H9 (cell line): ENCODE measurements at places on chromosomes 1 and 21. TPM values are rescaled to one million over a fixed set of nuclear protein-coding genes. Genes with fewer than 3 reads are reported as not detected.
A peak's percentile ranks its signal among the peaks of the same experiment; 100 is the strongest.

DNA sequence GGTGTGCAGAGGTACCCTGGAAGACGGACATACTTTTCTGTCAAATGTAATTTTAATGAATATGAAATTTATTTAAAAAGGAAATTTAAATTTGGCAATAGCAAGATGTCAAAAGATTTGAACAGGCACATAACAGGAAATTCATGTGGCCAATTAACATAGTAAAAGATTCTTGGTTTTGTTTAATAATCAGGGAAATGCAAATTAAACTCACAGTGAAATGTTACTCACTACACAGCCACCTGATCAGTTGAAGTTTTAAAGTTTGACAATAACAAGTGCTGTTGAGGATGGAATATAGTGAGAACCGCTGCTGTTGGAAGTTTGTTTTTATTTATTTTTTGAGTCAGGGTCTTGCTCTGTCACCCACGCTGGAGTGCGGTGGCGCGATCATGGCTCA, 63.9 kb downstream of the TEX35 start:
- H3K27me3 ChIP-seq: no peaks in the 10 kb centered on the region
- H3K36me3 ChIP-seq: no peaks in the 10 kb centered on the region
- H3K4me3 ChIP-seq: no peak overlapping the region
- peaks cover 6% of the 10 kb centered on the region; the same call in 1 of the 2 replicates for H3K4me1 ChIP-seq
- no peak for DNase-seq

GRCh38 chr1:200873671-200874397, 1.1 kb downstream of the GPR25 start:
- H3K27me3 ChIP-seq: no peaks in the 10 kb centered on the region
- H3K36me3 ChIP-seq: no peaks in the 10 kb centered on the region
- H3K4me3 ChIP-seq: no peak overlapping the region
- no peak overlapping the region for H3K27ac ChIP-seq

DNA sequence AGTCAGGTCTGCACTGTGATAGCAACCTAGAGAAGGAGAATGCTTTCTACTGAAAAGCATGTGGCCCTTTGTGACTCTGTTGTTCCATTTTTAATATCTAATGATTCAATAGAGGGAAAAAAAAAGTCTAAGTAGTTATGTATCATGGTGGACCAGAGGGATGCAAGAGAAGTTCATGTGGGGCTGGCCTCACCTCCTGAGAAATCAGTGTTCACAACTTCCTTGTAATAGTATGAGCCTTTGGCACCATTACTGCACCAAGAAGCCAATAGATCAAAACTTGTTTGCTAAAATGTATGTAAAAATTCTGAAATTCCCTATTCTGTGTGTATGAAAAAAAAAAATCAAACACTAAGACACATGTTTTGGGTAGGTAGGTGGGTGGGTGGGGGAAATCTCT, 5.0 kb downstream of the ZBTB17 start:
- H3K27me3 ChIP-seq: no peaks in the 10 kb centered on the region
- no peak overlapping the region for H3K4me3 ChIP-seq
- H3K36me3 ChIP-seq: peaks cover 24% of the 10 kb centered on the region
- no peaks in the 10 kb centered on the region for H3K4me1 ChIP-seq
- no peak for DNase-seq

- H3K4me3 ChIP-seq: no peak overlapping the region
- H3K27ac ChIP-seq: no peak overlapping the region
- H3K27me3 ChIP-seq: no peaks in the 10 kb centered on the region
Observed at GRCh38 chr1:87899017-87899416, 570.3 kb downstream of the LMO4 start.

DNA sequence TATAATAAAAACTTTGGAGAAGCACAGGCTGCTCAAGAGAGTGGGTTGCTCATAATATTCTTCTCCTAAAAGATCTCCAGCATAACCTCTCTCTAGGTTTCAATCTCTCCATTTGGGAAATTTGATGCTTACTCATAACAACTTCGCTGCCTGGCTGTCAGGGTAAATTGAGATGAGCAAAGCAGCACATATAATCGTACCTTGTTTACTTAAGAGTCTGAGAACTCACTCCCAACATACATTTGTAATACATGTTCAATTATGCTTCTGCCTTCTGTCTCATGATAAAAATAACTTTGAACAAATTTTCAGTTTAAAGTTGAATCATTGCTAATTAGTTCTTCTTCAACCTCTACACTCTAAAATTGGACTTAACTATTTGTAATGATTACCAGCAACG, 68.9 kb downstream of the DUSP10 start:
- H3K27me3 ChIP-seq: no peaks in the 10 kb centered on the region
- H3K36me3 ChIP-seq: no peaks in the 10 kb centered on the region
- no peak overlapping the region for H3K4me3 ChIP-seq
- no peak for DNase-seq

GRCh38 chr1:163535807-163536206, 214.1 kb downstream of the NUF2 start:
- no peak overlapping the region for H3K27ac ChIP-seq
- DNase-seq: no peak
- peaks cover 8% of the 10 kb centered on the region; the same call in 1 of the 2 replicates for H3K4me1 ChIP-seq
- no peaks in the 10 kb centered on the region for H3K36me3 ChIP-seq
- no peak overlapping the region for H3K4me3 ChIP-seq

- H3K27me3 ChIP-seq: no peaks in the 10 kb centered on the region
- H3K4me1 ChIP-seq: no peaks in the 10 kb centered on the region
- H3K36me3 ChIP-seq: no peaks in the 10 kb centered on the region
- DNase-seq: no peak
Observed at GRCh38 chr21:28337315-28337714, 655.4 kb downstream of the LTN1 start.

GRCh38 chr1:53669621-53670191, 69.3 kb downstream of the GLIS1 start:
- H3K36me3 ChIP-seq: no peaks in the 10 kb centered on the region
- no peak overlapping the region for H3K4me3 ChIP-seq
- no peak for DNase-seq
- no peaks in the 10 kb centered on the region for H3K4me1 ChIP-seq

DNA sequence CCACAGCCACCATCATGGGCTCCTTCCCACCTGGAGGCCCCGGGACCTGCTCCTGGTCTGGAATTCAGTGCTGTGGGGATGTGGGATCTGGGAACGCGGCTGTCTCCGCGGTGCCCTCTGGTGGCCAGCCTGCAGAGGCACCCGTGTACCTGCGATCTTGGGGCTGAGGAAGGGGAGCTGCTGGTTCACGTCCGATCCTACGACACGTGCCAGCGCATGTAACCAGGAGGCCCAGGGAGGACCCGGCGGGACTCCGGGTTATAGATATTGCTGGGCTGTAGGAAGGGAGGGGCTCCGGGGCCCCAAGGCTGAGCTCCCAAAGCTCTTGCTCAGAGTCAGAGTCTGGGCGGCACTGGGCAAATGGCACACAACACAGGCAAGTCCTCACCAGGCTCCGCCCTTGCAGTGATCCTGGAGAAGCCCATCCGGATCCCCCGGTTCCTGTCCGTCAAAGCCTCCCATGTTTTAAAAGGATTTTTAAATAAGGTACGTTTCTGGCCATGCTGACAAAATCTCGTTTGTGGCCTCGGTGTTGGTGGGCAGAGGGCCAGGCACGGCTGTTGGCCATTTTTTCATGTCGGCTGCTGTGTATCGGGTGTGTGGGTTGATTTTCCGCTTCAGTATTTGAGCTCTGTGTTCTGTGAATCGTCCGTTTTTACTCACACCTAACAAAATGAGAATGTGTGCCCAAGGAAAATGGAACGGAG, 20.1 kb downstream of the FAAP20 start:
- H3K4me3 ChIP-seq: no peak overlapping the region
- no peak overlapping the region for H3K27ac ChIP-seq
- H3K27me3 ChIP-seq: no peaks in the 10 kb centered on the region
- no peaks in the 10 kb centered on the region for H3K4me1 ChIP-seq
- peaks cover 44% of the 10 kb centered on the region for H3K36me3 ChIP-seq
- DNase-seq: peak; percentile 91

DNA sequence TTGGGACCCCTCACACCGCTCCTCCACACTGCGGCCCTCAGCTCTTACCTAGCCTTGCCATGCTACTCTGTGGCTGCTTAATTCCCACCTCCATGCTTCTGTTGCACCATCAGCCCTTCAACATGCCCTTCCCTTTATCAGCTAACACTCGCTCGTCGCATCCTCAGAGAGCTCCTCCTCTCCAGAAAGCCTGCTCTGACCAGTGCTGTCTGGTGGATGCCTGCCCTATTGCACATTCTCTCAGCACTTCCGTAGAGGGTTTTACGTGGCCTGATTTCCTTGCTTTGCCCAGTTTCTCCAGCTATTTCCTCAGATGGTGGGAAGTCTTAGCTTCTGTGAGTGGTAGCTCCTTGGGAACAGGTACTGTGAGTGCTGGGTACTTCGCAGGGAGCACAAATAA, 10.3 kb upstream of the LAD1 start:
- no peaks in the 10 kb centered on the region for H3K36me3 ChIP-seq
- no peaks in the 10 kb centered on the region for H3K27me3 ChIP-seq
- H3K27ac ChIP-seq: no peak overlapping the region
- no peak overlapping the region for H3K4me3 ChIP-seq
- DNase-seq: no peak
- H3K4me1 ChIP-seq: no peaks in the 10 kb centered on the region

DNA sequence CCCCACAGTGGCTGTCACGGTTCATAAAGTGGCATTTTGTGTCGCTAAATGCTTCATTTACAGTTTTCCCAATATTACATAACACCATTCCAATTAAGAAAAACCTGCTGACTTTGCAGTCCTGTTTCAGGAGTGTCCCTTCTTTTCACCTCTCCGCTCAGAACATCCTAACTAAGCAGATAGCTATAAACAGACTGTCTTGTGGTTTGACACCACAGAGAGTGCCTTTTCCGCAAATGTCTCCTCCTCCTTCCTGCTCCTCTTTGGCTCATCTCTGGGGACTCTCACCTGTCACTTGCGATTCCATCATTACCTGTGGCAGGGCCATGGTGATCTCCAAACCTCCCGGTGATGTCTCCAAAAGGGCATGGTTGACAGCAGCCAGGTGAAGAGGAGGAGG, 119.0 kb downstream of the CNIH3 start:
- DNase-seq: no peak
- no peaks in the 10 kb centered on the region for H3K36me3 ChIP-seq

GRCh38 chr1:186819126-186819525, 9.6 kb upstream of the PLA2G4A start:
- no peak overlapping the region for H3K4me3 ChIP-seq
- no peaks in the 10 kb centered on the region for H3K36me3 ChIP-seq
- H3K27ac ChIP-seq: no peak overlapping the region

GRCh38 chr1:184753608-184754475, 816 bp downstream of the EDEM3 start:
- H3K36me3 ChIP-seq: no peaks in the 10 kb centered on the region
- no peaks in the 10 kb centered on the region for H3K4me1 ChIP-seq
- no peaks in the 10 kb centered on the region; the same call in 1 of the 2 replicates for H3K27me3 ChIP-seq
- peak; percentile 55 for DNase-seq
- peak overlapping the region; percentile 92 for H3K4me3 ChIP-seq

DNA sequence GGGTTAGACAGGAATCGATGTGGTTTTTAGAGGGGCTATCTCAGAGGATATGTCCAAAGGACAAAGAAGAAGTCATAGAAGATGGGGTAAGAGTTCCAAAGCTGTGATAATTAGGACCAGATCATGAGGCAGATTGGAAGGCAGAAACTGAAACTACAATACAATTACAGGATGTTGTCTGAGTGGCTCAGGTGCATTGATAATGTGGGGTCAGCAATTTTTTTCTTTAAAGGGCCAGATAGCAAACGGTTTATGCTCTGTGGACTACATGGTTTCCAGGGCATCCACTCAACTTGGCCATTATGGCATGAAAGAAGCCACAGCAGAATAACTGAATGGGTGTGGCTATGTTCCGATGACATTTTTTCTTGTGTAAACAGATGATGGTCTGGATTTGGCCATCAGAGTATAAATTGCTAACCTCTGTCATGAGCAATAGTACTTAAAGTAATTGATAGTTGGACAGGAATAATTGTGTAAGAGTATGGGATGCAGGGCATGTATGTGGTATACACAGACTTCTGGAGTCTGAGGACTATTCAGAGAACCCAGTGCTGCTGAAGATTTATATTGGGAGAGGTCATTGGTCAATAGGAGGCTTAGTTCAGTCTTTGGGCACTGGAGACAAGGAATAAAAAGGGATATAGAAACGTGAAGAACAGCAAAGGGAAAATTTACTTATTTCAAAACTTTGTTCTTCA, 198.4 kb upstream of the ADGRL4 start:
- no peaks in the 10 kb centered on the region for H3K4me1 ChIP-seq
- H3K36me3 ChIP-seq: no peaks in the 10 kb centered on the region
- H3K27me3 ChIP-seq: no peaks in the 10 kb centered on the region

- no peak overlapping the region for H3K4me3 ChIP-seq
- H3K27me3 ChIP-seq: no peaks in the 10 kb centered on the region
- no peaks in the 10 kb centered on the region for H3K36me3 ChIP-seq
- DNase-seq: no peak
- no peak overlapping the region for H3K27ac ChIP-seq
Observed at GRCh38 chr1:233334092-233334491, 6.6 kb downstream of the MAP3K21 start.

GRCh38 chr21:29943885-29944284, 4.1 kb upstream of the GRIK1 start:
- H3K27me3 ChIP-seq: peaks cover 17% of the 10 kb centered on the region
- no peaks in the 10 kb centered on the region for H3K36me3 ChIP-seq
- DNase-seq: no peak
- no peak overlapping the region for H3K4me3 ChIP-seq

DNA sequence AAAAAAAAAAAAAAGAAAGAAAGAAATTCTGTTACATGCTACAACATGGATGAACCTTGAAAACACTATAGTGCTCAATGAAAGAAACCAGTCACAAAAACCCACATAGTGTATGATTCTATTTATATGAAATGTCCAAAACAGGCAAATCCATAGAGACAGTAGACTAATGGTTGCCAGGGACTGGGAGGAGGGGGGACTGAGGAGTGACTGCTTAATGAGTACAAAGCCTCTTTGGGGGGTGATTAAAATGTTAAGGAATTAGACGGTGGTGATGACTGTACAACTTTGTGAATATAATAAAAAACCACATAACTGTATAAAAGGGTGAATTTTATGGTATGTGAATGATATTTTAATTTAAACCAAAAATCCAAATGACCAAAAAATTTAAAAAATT, 116.0 kb upstream of the GUCA2B start:
- H3K27me3 ChIP-seq: peaks cover 4% of the 10 kb centered on the region; the same call in 1 of the 2 replicates
- peaks cover 2% of the 10 kb centered on the region; the same call in 2 of the 3 replicates for H3K36me3 ChIP-seq
- no peak overlapping the region for H3K4me3 ChIP-seq
- H3K4me1 ChIP-seq: no peaks in the 10 kb centered on the region
- DNase-seq: no peak
- H3K27ac ChIP-seq: no peak overlapping the region

- H3K27ac ChIP-seq: no peak overlapping the region
- no peaks in the 10 kb centered on the region for H3K27me3 ChIP-seq
Observed at GRCh38 chr1:235720544-235720943, 71.0 kb upstream of the GNG4 start.

SLFNL1 gene
- 0.11 TPM in 1 of 2 replicates, not detected in the other for total RNA-seq

VWA1 gene
- 55.6 and 57.1 TPM in 2 replicates for total RNA-seq

SPRR3 gene
- not detected in 2 replicates for total RNA-seq

PAQR6 gene
- total RNA-seq: 14.6 and 15.8 TPM in 2 replicates

S100A4 gene
- total RNA-seq: 9.0 and 9.3 TPM in 2 replicates

RGS8 gene
- 0.07 TPM in 1 of 2 replicates, not detected in the other for total RNA-seq

KCNJ15 gene
- total RNA-seq: not detected in 2 replicates

RGS1 gene
- not detected in 2 replicates for total RNA-seq

SPRR5 gene
- total RNA-seq: not detected in 2 replicates

RSBN1 gene
- 11.0 and 11.4 TPM in 2 replicates for total RNA-seq

RNF187 gene
- 63.4 and 67.2 TPM in 2 replicates for total RNA-seq
